ENCODE measurements at places on chromosomes 11 and 22.
A peak's percentile ranks its signal among the peaks of the same experiment; 100 is the strongest.

DNA sequence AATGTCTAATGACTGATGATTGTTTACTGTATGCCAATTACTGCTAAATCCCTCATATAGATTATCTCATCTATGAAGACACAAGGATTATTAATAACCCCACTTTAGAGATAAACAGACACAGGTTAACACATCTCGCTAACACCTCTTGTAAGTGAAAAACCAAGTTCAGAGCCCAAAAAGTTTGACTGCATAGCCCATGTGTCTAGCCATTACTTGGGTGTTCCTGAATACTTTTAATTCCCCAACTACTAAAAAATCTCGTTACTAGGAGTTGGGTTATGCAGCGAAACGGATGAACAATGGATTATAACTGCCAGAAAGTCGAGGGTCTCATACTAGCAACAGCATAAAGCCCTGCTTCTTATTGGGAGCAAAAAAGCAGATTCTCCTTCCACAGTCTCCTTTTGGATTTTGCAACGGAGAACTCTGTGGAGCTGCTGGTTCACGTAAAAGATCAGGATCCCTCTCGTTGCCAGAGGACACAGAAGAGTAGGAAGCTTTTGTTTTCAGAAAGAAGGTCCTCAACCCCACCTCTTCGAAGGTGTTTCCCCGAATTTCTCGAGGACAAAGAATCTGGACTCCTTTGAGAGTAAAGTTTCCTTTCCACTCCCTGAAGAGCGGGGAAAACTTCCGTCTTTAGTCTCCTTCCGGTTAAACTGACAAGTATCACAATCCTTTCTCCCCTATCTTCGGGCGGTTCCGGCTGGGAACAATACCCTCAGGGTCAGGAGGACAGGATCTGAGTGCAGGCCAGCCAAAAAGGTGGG is 979 bp downstream of the ZBED5 start:
- DNase-seq: peak; percentile 46

DNA sequence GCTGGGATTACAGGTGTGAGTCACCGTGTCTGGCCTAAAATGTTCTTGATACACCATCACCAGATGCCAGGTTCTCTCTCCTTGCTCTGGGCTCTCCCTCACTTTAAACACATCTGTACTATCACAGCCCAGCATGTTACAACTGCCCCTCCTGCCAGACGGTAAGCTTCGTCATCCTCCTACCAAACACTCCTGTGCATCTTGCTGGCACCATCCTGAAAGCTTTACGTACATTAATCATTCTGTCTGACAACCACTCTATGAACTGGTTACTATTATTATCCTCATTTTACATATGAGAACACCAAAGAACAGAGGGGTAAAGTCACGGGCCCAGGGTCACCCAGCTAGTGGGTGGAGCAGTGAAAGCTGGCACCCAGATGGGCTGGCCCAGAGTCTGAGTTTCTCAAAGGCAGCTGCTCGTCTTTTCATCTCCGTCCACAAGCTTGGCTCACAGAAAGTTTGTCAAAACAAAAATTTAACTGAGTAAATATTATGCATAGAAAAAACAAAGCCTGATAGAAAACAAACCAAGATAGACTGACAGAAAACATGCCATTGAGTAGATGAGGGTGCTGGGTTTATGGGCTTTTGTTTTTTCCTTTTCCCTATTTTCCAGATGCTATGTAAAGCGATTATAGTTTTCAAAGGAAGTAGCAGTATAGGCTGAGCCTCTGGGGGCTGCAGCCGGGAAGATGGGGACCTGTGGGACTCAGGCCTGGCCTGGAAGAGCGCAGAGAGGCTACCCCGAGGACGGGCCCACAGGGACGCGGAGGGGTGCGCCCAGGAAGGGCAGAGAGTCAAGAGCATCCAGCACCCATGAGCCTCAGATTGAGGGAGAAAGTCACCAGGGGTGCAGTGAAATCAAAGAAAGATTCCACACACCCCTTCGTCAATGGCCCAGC is 9.5 kb downstream of the PLA2G6 start:
- DNase-seq: no peak

- no peak for DNase-seq
Observed at GRCh38 chr22:47342446-47342845, 580.0 kb downstream of the TBC1D22A start.

DNA sequence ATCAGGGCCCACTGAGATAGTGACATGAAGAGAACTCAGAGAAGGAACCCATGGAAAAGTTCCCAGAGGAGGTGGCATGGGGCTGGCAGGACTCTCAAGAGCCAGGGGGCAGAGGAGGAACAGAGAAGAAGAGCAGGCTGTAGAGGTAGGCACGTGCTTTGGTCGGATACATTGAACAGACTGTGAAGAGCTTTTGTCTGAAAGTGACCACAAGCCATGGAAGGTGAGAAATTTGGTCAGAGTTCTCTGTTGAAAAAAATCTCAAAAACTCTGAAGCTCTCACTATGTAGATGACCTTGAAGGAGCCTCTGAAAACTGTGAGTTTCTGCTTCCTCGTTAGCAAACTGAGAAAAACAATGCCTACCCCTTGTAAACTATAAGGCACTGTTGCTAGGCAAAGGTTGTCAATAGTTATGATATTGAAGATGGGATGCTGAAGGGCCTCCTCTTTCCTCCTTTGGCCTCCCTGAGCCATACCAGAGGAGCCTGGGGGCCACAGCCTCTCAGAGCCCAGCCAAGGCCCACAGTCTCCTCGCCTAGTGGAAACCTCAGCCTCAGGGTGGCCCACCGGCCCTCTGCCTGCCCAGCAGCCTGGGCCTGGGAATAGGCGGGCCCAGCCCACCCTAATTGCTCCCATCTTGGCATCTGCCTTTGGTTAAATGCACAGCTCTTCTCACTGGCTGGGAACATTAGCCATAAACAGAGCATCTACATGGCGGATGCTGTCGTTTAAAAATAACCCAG is 415.7 kb downstream of the SOX6 start:
- no peak for DNase-seq

DNA sequence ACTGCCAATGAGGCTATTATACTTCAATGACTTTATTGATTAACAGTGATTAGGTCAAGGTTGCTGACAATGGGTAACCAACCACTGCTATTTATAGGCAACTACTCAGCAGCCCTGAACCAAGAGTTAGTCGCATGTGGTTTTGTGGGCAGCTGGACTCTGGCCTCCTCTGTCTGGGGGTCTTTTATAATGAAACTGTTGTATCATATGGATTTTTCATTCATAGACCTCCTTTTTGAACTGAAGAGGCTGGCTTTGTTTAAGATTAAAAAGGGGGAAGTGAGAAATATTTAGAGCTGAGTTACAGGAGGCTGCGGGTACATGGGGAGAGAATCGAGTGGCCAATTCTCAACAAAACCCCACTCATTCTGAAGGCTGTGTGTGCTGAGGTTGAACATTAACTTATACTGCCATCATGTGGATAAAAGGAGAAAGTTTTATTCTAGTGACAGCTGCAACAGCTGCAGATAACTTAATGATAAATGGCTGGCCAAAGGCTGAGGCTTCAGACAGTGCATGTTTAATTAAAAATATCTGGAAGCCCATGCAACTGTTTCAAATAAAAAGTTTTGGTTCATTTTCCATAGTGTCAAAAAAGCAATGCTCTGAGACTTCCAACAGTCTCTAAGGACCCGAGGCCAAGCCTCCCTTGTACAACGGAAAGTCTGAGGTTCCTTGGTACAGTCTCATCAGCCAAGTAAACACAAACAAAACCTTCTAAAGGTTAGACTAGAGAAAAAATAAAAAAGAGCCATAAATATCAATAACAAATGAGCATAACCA is 682.6 kb downstream of the KCNA4 start:
- peak; percentile 56 for DNase-seq

DNA sequence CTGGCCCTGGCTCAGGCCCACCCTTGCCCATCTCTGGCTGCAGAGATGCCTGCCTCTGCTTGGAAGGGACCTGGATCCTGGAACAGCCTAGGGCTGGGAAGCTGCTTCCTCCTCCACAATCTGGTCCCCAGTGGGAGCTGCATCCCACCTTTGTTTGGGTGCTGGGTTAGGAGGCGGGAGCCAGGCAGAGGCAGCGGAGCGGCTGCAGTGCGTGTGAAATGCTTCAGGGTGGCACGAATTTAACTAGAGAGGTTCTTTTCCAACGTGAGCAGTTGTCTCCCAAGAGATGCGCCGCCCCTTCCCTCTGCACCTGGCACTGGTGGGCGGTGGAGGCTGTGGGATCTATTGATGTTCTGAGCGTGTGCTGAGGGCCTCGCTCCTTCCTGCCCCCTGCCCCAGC is 31.6 kb downstream of the BRSK2 start:
- DNase-seq: no peak

DNA sequence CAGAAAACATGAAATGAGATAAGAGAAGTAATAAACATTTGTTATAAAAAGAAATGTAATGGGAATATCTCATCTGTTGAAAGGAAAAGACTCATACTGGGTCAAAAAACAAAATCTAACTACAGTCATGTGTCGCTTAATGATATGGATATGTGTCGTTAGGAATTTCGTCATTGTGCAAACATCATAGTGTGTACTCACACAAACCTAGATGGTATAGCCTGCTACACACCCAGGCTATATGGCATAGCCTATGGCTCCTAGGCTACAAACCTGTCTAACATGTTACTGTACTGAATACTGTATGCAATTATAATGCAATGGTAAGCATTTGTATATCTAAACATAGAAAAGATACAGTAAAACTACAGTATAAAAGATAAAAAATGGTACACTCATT is 89.8 kb upstream of the ZC3H12C start:
- DNase-seq: no peak

DNA sequence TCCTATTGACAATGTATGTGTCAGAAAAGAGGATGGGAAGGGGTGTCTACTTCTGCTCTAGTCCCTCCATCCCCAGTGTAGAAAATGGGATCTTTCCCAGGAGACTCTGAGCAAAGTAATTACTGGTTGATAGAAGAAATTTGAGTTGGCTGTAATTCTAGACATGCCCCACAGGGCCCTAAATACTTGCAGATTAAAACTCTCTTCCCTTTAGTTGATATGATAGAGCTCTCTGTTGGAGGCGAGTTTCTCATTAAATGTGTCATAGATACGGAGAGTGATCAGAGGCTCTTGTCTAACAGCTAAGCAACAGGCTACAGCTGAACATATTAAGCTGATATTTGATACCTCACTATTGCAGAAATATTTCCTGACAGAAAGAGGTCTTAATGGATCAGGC is 32.9 kb downstream of the OR52E1 start:
- DNase-seq: no peak

DNA sequence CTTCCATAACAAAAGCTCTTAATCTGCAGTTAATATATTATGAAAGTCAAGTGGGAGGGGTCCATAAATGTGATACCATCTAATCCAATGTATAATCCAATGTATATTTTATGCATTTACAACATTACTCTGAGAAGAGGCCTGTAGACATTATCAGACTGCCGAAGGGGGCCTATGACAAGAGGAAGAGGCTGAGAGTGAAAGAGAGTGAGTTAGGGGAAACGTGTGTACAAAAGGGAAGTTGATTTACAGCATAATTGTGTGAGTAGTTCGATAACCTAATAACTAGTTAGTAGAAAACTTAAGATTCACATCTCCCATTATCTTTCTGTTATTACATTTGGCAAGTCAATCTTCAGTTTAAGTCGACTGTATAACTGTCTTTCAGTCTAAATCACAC is 86.6 kb downstream of the DDX10 start:
- no peak for DNase-seq

- DNase-seq: no peak
Observed at GRCh38 chr22:47298017-47298785, 535.8 kb downstream of the TBC1D22A start.

- DNase-seq: peak; percentile 66
Observed at GRCh38 chr22:38927033-38927781, 30.2 kb upstream of the APOBEC3A start.

DNA sequence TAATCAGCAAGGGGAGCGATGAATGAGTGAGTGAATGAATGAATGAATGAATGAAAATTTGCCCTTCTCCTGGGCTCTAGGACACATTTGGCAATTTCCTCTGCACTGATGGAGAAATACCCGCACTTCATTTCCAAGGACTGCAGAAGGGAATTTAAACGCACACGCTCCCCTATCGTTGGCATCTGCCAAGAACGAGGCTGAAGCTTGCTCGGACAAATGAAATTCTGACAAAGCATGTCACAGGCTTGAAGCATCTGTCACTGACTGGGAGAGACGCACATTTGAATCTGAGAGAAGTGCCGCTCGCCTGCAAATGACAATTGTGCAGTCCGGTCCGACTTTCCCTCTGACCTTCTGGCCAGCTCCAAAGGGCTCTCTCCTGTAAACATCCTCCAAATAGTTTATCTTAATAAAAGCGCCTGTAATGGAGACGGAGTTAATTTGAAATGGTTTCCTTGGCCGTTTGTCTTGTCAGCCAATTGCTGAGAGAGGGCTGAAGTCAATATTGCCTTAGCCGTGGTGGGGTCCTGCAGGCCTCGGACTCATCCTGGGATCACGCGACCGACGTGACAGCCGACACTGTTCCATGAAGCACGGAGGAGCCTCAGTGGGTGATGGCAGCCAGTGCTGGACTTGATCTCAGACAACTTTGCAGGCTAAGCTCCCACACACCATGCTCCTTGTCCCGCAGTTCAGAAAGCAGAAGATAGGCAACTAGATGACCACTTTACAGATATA is 260.7 kb downstream of the MN1 start:
- no peak for DNase-seq
